Activated CD4-positive, alpha-beta T cell treated with anti-CD3 and anti-CD28 coated beads, Interleukin-2, amount 50 U/mL, for 24 hours (primary cell): ENCODE measurements at places on chromosomes 2 and 18.

DNA sequence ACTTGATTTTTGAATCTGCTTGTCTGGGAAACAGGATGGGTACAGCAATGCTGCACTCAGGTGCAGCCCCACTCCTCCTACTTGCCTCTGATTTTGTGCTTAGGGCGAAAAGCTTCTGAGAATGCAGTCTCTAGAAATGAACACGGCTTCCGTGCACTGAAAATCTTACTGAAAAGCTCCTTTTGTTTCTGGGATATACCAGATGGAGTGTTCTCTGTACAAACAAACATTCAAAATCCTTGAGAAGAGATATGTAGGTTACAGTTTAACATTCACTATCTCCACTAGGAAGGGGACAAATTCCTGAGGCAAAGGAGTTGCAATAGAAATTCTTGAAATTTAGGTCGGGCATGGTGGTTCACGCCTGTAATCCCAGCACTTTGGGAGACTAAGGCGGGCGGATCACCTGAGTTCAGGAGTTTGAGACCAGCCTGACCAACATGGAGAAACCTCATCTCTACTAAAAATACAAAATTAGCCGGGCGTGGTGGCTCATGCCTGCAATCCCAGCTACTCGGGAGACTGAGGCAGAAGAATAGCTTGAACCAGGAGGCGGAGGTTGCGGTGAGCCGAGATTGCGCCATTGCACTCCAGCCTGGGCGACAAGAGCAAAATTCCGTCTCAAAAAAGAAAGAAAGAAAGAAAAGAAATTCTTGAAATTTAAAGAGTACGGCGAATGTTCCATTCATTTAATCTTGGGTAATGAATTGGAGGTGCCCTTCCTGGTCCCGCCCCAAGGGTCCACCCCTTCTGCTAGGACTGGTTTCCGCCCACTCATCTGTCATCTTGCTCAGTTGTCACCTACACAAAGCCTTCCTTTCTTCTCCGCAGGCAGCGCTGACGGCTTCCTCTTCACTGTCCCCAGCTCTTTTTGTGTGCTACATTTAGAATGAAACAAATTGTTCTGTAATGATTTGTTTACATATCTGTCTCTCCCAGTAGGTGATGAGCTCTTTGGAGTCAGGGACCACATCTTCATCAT is 92.4 kb downstream of the SOCS6 start:
- DNase-seq: no peak

GRCh38 chr2:100969998-100970397 is 32.1 kb upstream of the RPL31 start:
- DNase-seq: no peak

DNA sequence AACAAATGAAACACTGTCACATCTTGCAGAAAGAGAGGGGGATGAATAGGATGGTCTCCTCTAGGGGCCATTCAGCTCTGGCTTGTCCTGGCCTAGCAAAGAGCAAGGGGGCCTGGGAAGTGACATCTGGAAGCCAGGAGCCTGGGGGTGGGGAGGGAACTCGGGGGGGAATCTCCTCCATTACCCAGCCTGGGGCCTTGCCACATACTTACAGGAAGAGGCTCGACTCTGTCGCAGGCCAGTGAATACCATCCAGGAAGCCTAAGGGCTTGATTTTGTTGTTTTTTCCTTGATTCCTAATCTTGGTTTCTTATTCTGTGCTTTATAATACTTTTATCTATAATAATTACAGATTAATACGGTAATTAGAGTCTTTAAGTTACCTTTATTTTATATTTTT is 797.5 kb upstream of the ID2 start:
- DNase-seq: no peak

DNA sequence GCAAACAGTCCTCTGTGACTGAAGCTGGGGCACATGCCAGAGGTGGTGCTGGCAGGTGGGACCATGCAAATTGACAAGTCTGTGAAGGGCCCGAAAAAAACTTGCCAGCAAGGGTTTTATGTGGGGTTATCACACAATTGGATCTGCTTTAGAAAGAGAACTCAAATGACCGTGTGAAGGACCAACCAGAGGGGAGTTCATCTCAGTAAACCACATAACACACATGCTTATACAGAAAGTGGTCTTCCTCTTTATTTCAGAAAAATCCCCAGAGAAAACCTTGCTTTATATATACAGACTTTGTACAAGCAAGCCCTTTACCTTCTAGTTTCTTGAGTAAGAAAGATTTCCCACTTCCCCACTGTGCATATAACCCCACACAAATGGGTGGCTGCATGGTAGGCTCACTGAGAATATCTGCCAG is 46.7 kb downstream of the KIDINS220 start:
- no peak for DNase-seq

DNA sequence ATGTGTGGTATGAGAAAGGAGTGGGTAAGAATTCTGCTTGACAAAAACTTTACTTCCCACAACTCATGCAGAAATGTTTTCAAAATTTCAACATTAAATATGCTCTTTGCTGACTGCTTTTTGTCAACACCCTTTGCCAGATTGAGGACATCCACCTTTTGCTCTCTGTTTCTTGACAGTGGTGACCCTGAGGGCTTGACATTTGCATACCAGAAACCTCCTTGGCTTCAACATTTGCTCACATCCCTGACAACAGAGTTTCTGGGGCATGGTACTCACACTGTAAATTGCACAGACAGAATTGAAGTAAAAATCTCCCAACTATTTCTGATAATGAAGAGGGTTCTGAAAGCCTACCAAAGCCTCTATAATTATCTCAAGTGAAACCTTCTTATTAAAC is 95.7 kb downstream of the RND3 start:
- DNase-seq: no peak
